Activated T-helper 1 cell treated with anti-CD3 and anti-CD28 coated beads, Interleukin-2, amount 50 U/mL, for 16 hours (primary cell): ENCODE measurements at places on chromosomes 6 and 20.

GRCh38 chr6:75428204-75428603, 65.4 kb downstream of the FILIP1 start:
- DNase-seq = no peak

- DNase-seq = no peak
Observed at GRCh38 chr6:2216794-2217383, 28.5 kb downstream of the GMDS start.

GRCh38 chr20:53738039-53738944, 144.7 kb upstream of the ZNF217 start:
- no peak for DNase-seq

- DNase-seq = no peak
Observed at GRCh38 chr6:33886673-33887144, 82.9 kb upstream of the MLN start.

DNA sequence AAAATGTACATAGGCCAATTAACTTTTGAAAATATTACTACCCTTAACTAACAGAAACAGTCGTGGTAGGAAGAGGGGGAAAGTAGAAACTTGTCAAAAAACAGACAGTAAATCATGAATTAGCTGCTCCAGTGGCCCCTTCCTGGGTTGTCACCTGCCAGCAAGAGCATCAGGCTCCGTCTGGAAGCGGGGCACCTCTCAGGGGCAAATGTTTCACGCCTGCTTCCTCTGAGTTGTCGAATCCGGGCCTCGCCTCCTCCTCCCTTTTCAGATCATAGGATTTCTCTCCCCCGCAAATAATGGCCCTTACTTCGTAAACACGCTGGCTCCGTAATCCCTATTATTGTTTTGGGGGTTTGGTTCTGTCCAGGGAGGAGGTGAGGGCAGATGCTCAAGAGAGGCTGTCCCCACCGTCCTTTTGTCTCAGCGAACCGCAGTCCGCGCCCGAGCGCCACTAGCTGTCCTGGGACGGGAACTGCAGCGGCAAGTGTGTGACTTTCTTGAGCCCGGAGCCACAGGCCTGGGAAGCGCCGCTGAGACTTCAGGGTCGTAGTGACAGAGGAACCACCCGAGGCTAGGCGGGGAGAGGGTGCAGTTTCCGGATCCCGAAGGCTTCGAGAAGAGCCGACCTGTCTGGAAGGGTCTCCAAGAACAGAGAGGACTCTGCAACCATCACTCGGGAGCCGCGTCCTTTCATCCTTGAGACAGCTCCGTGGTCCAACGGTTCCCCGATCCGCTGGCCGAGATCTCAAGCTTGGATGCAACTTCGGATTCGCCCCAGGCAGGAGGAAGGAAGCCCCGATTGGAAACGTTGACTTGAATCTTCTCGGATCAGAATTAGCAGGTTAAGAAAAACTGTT, 214.5 kb upstream of the ZNF184 start:
- peak; percentile 41 for DNase-seq

DNA sequence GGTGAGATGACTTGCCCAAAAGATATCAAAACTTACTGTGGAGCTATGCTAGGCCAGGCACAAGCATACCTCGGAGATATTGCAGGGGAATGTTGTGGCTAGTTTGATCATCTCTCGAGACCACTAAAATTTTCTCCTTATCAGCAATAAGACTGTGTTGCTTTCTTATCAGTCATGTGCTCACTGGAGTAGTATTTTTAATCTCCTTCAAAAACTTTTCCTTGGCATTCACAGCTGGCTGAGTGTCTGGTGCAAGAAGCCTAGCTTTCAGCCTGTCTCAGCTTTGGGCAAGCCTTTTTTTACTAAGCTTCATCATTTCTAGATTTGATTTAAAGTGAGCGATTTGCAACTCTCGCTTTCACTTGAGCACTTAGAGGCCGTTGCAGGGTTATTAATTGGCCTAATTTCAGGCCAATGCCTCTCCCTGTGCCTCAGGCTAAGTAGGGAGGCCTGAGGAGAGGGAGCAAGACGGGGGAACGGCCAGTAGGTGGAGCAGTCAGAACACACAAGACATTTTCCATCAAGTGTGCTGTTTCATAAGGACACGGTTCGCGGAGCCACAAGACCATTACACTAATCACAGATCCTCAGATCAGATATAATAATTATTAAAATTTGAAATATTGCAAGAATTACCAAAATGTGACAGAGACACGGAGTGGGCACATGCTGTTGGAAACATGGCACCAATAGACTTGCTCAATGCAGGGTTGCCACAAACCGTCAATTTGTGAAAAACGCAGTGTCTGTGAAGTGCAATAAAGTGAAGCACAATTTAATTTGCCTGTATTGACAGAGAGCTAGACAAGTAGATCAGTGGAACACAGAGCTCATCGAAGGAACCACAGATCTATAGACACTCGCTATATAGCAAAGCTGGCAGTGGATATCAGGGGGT, 106.8 kb upstream of the SIRPG start:
- DNase-seq = no peak

GRCh38 chr20:63404129-63405085, 43.3 kb upstream of the CHRNA4 start:
- DNase-seq = no peak

DNA sequence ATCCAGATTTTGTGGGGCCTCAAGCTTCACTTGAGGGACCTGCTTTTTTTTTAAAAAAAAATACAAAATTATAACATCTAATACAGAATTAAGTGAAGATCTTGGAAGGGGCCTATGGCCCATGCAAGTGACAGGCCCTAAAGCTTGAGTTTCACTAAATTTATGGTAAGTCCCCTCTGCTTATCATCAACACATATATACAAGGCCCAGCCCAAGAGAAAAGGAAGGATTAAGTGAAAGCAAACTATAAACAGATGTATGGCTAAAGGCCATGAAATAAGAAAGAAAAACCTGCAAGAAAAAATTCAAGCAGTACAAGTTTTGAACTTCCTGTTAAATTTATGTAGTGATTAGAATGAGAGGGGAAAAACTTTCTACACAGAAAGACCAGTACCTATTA, 86.8 kb downstream of the CDC40 start:
- no peak for DNase-seq

DNA sequence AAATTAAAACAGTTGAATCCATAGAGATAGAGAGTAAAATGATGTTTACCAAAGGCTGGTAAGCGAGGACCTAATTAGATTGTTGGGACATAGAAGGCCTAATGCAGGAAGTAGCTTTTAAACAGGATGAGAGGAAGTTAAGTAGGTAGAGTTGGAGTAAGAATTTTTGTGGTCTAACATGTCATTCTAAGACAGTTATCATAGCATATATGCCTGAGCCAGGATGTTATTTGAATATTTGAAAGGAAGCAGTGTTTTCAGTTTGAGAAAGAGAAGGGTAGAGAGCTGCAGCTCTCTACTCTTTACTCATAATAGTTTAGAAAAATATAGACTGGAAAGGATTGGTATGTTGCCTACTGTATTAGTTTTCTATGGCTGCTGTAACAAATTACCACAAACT, 121.6 kb downstream of the MEI4 start:
- DNase-seq = no peak

- no peak for DNase-seq
Observed at GRCh38 chr20:31695849-31696804, 26.5 kb downstream of the BCL2L1 start.

DNA sequence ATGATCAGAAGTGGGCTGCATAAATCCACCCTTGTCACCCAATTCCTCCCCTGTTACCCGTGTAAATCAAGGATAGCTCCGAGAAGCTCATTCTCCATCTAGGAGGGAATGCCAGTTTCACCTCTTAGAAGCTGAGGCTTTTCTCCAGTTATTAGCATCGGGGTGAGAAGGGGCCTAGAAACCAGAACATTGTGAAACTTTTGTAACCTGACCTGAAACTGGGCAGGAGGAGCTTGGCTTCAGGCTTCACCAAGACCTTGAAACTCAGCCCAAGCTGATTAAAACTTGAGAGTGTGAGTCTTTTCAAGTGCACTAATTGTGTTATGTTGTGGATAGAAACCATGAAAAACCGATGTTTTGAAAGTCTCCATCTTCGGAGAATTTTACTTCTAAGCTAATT, 103.1 kb downstream of the BMP2 start:
- DNase-seq = no peak

- no peak for DNase-seq
Observed at GRCh38 chr6:4264601-4265000, 129.2 kb upstream of the ECI2 start.

DNA sequence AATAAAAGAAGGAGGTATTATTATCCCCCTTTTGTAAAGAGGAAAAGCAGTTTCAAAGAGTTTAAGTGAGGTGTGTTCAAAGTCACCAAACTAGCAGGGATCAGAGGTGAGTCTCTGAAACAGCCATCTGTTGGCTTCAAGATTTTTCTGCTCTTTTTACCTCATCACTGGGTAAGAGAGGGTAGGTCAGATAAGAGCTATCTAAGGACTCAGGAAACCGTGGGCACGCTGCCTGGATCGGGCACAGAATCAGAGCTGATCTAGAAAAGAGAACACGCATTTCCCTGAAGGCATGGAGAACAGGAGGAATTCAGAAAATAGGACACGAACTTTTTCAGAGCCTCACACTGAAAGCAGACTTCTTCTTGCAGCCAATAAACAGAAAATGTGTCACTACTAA, 65.8 kb upstream of the LY86 start:
- DNase-seq = no peak

DNA sequence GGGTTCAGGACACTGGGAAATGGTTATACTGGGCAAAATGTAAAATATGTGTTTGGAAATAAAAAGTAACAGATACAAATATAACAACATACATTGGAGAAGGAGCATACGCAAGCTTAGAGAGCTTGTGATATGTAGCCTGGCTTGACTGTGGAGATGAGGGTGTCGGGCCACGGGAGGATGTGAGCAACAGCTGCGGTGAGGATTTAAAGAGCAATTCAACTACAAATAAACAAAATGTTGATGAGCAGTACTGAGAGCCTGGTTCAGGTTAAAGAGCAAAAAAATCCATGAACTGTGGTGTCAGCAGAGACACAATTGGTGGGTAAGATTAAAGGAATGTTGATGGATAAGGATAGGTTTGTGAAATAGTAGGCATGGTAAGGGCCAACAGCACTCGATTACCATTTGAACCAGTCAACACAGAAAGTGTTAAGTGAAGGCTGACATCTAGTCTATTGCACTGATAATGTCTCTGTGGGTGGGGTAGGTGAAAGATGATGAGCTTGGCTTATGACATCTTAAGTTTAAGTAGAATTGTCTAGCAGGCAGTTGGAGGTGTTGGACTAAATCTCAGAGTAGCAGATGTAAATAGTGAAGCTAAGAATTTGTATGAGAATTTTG, 723.2 kb downstream of the EPM2A start:
- no peak for DNase-seq

GRCh38 chr6:158635427-158636073, 9.0 kb downstream of the DYNLT1 start:
- DNase-seq = no peak

DNA sequence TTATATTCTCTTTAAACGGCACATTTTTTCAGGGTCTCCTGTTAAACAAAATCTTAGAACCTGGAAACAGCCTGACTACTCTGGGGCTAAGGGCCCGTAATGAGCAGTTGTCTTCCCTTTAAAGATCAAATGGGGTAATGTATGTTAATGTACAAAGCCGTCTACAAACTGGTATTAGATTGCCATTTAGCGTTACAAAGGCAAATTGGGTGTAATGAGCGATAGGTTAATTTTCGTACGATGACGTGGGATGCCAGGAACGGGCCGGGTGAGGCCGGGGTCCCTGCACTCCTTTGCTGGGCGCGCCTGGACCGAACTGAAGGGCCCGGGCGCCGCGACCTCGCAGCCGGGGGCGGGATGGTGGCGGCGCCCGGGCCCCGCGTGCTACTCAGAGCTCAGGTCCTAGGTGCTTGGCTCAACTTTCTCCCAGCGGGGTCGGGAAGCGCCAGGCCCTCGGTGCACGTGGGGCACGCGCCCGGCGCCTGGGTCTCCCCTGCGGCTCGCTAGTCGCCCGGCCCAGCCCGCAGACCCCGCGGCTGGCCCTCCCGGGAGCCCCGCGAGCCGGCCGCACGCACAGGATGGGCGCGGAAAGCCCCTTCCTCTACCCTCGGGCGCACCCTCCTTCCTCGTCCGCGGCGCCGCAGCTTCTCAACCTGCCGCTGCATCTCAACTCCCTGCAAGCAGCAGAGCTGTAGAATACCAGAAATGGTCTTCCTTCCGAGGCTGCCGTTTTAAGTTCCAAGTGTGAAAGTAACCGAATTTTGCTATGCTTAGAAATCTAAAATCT, 5.9 kb downstream of the NKX2-4 start:
- DNase-seq = no peak

- no peak for DNase-seq
Observed at GRCh38 chr6:125307964-125308615, 6.3 kb upstream of the HDDC2 start.

- DNase-seq = no peak
Observed at GRCh38 chr6:37861452-37861851, 41.9 kb downstream of the ZFAND3 start.

GRCh38 chr20:50348096-50348495, 157.5 kb downstream of the CEBPB start:
- DNase-seq = no peak

DNA sequence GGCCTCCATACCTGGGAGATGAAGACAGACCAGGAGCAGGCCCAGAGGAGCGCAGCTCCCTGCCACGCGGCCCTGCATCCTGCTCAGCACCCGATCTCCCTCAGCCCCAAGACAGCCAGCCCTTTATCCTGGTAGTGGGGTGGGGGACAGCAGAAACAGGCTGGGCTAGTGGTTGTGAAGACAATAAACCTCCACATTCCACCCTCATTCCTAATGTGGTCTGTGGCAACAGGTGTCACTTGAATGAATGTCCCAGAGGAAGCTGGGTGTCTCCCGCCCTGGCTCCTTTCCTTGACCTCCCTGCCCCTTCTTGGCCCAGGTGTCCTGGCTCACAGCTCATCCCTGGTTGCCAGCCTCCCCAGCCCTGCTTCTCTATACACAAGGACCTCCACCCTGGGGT, at the start of gene C6orf15:
TSS of gene C6orf15 (minus strand) at position 98 of the 400 bp plus-strand sequence. CDS start at position 78, 20 bp downstream.
- DNase-seq = no peak

GRCh38 chr6:18363746-18364145, 23.4 kb upstream of the RNF144B start:
- DNase-seq = no peak

GRCh38 chr20:36474563-36474962, 66.8 kb upstream of the MYL9 start:
- no peak for DNase-seq

DNA sequence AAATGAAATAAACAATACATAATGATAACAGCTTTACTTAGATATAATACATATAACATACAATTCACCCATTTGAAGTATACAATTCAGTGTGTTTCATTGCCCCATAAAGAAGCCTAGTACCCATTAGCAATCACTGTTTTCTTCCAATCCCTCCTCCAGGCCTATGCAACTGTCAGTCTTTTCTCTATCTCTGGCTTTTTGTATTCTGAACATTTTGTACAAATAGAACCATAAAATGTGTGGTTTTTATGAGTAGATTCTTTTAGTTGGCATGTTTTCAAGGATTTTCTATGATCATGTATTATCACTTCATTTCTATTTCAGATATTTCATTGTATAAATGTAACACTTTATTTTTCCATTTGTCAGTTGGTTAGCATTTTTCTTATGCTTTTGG, 54.6 kb upstream of the MYO6 start:
- no peak for DNase-seq

GRCh38 chr6:138225953-138226352, 7.7 kb upstream of the PBOV1 start:
- no peak for DNase-seq

GRCh38 chr6:166005401-166005943, 162.2 kb downstream of the TBXT start:
- DNase-seq = no peak

GRCh38 chr6:123105561-123105960, 109.5 kb downstream of the CLVS2 start:
- no peak for DNase-seq

GRCh38 chr6:51619042-51619799, 468.2 kb downstream of the PKHD1 start:
- DNase-seq = no peak
